ENCODE measurements at places on chromosomes 5 and 9.

- DNase-seq: no peak
Observed at GRCh38 chr5:80215523-80215922, 40.3 kb downstream of the SERINC5 start.

DNA sequence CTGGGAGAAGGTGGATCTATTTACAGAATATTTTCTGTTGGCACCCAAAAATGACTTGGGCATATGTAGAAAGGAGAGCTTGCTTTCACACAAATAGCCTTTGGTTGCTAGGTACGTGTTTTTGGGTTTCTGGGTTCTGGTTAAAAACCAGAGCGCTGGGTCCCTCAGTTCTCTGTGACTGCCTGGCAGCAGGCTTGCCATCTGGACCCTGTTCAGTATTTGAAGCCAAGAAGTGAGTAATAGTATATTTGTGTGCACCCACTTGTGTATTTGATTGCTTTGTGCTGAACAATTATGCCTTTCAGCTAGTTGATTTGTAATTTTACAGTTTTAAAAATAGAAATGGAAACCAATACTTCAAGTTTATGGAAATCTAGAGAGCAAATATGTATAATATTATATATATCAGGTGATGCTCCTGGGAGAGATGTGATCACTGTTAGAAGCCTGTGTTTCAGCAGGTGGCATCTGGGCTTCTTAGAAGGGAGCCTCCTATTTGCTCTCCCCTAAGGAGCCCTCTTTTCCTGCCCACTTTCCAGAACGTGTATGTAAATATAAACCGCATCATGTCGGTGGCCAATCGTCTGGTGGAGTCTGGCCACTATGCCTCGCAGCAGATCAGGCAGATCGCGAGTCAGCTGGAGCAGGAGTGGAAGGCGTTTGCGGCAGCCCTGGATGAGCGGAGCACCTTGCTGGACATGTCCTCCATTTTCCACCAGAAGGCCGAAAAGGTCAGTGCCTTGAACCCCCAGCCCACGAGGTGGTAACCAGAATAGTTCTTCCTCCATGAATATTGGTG, 153.6 kb downstream of the TRIO start:
- DNase-seq: peak; percentile 87

DNA sequence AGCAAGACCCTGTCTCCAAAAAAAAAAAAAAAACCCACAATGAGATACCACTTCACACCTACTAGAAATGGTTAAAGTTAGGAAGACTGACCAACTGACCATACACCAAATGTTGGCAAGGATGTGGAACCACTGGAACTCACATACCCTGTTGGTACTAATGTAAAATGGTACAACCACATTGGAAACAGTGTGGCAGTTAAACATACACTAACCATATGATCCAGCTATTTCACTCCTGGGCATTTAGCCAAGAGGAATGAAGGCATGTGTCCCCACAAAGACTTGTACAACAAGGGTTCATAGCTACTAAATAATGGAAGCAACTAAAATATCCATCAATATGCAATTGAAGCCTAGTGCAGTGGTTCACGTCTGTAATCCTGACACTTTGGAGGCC, 21.3 kb downstream of the NAIF1 start:
- no peak for DNase-seq

DNA sequence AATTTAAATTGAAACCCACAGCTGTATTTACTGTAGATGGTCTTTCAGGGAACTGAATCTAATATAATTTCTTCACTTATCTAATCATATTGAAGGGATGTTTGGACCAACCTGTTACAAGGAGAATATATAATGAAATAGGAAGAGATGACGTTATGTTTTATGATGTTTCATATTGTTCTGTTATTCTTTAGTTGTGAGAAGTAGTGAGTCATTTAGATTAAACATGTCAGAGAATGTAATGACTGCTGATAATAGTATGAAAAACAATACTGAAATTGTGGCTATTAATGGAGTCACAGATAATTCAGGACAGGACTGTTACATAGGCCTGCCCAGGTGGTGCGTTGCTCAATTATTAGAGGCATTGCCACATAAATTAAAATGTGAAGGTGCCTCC, 1993.4 kb downstream of the EFNA5 start:
- no peak for DNase-seq

GRCh38 chr5:28390341-28390740, 1352.0 kb upstream of the CDH9 start:
- no peak for DNase-seq

GRCh38 chr5:80600943-80601693, 31.0 kb upstream of the ANKRD34B start:
- no peak for DNase-seq

DNA sequence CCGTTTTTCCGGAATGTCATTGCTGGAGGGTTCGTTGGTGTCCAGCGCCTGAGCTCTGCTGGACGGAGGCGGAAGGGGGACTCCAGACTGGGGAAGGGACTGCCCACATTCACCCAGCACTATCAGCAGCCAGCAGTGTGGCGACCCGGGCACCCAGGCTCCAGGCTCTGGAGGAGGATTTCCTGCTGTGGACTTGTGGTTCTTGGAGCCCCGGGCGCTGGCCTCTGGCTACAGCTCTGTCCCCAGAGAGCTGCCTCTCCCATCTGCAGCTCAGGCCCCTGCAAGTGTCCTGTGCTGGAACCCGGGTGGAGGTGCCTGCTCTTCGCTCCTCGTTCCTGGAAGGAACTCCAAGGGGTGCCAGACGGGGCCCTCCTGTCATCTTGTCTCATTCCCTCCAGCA, 152.6 kb downstream of the RGS3 start:
- no peak for DNase-seq

GRCh38 chr5:56598941-56599340, 216.4 kb upstream of the MAP3K1 start:
- DNase-seq: no peak

DNA sequence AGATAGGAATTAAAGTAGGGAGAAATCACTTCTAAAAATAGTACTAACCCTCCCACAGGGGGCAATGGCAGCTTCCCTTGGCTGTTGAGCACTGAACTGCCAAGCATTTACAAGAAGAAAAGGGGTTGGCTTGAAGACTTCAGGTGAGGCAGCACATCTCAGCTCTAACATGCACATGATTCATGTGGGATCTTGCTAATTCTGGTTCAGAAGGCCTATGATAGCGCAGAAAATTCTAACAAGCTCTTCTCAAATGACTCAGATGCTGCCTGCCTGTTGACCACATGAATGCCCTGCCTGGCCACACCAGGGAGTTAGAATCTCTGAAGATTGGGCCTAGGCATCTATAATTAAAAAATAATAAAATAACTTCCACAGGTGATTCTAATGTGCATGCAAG, 22.6 kb downstream of the CD180 start:
- DNase-seq: no peak

DNA sequence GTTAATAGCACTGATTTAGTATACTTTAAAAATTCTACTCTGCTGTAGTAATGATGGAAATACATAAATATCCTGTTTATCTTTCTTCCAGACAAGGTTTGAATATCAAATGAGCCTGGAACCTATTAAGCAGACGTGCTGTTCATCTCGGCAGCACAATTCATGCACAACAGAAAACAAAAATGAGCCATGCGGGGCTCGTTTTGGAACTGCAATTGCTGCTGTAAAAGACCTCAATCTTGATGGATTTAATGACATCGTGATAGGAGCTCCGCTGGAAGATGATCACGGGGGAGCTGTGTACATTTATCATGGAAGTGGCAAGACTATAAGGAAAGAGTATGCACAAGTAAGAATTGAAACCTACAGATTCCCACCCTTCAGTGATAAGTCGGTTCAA, 79.1 kb upstream of the ITGA2 start:
- DNase-seq: no peak

- no peak for DNase-seq
Observed at GRCh38 chr9:114958021-114958843, 27.8 kb upstream of the TNFSF8 start.

- DNase-seq: no peak
Observed at GRCh38 chr5:176508603-176509002, 28.6 kb downstream of the RNF44 start.

DNA sequence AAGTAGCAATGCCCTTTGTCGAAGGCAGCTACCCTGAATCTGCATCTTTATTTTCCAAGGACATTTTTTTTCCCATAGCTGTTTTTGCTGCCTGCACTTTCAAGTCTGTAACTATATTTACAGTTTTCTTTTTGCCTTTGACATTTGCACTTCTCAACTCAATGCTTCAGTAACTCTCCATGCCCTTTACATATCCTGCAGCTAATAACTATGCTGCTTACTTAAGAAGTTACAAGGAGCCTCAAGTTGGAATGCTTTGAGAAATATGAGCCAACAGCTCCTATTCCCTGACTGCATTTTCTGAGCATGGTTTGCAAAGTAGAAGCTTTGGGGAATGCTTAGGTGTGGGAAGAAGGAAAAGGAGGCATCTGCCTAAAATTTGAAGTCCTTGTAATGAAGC, 194.8 kb upstream of the TRPC7 start:
- DNase-seq: no peak

DNA sequence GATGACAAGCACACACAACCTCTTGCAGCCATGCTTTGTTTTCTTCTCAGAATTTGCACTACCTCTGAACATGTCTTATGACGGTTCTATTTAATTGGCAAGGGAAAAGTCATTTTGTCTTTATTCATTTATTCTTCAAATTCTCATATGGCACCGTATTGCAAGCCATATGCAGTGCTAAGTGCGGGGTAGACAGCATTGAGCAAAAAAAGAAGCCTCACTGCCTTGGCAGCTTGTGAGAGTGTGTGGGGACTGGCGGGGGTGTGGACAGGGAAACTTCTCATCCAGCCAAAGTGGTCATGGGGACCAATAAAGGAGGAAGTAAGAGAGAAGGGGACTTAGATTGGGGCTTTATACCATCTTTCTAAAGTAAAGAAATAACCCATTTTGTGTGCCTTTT, 160.0 kb downstream of the CDH12 start:
- DNase-seq: no peak

GRCh38 chr9:135167849-135168655, 80.6 kb downstream of the OLFM1 start:
- DNase-seq: no peak

DNA sequence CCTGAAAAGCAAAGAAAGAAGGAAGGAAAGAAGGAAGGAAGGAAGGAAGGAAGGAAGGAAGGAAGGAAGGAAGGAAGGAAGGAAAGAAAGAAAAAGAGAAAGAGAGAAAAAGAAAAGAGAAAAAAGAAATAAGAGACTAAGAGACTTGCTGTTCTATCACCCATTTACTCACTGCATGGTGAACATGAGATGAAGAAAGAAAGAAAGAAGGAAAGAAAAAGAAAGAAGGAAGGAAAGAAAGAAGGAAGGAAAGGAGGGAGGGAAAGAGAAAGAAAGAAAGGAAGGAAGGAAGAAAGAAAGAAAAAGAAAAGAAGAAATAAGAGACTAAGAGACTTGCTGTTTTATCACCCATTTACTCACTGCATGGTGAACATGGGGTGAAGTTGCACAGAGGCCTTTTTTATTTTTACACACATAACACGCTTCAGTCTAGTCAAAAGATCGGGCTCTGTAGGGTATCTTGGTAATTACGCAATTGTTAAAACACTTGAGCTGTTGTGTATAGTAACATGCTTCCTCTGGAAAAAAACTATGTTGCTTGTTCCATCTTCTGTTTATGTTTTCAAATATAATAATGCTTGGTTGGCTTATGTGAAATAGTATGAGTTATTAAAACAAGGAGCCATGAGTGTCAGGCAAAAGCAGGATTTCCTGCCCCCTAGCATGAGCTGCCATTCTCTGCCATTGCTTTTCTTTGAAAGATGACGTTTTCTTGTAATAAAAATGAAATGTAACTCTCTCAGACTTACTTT, 119.3 kb upstream of the ZNF608 start:
- DNase-seq: no peak

DNA sequence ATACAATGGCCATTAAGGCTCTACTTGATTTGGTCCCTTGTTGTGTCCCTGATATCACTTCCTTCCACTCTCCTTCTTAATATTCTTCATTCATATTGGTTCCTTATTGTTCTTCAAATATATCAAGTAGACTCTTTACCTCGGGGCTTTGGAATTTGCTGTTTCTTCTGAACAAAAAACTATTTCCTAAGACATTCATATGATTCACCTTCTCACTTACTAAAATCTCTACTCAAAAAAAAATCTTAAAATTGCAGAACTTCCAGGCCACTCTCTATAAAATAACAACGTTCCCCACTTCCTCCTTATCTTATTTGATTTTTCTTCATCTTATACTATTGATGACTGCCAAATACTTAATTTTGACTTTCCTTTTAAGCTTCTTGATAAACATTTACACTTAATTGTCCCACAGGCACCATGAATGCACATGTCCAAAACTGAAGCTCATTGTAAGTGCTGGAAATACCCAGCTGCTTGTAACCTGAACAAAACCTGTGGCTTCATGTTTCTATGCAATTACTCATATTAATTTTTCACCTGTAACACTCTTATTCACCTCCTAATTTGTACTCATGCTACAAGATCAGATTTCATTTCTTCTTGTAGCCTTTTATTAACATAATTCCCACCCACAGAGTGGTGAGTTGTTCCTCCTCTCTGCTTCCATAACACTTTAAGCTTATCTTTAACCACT, 58.4 kb upstream of the NUDT12 start:
- no peak for DNase-seq

DNA sequence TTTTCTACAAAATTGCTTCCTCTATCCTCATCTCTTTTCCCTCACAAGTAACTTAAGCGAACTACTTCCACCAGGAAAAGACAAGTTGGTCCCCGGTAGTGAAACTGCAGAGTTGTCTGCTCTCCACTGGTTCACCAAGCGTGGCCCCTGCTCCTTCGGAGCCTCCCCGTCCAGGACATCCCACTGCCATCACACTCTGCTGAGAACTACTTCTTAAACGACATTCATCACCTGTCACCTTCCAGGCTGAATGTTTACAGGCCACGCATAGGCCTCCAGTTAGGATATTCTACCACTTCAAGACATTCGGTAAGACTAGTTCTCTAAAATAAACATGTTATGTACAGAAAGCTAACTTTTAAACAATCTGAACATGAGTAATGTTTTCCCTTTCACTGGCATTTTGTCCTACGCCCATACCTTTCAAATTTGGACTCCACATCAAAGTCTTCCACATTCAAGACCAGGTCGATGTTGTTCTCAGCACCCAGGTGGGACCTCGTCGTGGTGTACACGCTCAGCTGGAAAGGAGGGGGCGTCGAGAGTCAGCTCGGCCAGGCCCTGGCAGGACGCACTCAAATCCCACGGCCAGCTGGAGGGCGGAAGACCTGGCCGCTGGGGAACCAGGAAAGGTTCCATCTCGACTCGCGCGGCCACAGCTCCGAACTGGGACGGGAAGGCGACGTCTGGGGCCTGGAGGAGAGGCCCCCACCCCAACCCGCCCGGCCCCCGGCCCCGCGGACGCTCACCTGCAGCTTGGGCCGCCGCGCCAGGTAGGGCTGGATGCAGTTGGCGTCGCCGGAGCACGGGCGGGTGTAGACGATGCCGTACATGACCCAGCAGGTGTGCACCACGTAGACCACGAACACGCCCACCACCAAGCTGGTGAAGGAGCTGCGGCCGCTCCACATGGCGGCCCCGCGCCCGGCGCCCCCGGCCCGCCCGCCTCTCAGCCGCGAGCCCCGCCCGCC, 683 bp downstream of the CLPTM1L start:
- DNase-seq: no peak
